ENCODE measurements at places on chromosomes 5 and 9. TPM values are rescaled to one million over a fixed set of nuclear protein-coding genes. Genes with fewer than 3 reads are reported as not detected.

DNA sequence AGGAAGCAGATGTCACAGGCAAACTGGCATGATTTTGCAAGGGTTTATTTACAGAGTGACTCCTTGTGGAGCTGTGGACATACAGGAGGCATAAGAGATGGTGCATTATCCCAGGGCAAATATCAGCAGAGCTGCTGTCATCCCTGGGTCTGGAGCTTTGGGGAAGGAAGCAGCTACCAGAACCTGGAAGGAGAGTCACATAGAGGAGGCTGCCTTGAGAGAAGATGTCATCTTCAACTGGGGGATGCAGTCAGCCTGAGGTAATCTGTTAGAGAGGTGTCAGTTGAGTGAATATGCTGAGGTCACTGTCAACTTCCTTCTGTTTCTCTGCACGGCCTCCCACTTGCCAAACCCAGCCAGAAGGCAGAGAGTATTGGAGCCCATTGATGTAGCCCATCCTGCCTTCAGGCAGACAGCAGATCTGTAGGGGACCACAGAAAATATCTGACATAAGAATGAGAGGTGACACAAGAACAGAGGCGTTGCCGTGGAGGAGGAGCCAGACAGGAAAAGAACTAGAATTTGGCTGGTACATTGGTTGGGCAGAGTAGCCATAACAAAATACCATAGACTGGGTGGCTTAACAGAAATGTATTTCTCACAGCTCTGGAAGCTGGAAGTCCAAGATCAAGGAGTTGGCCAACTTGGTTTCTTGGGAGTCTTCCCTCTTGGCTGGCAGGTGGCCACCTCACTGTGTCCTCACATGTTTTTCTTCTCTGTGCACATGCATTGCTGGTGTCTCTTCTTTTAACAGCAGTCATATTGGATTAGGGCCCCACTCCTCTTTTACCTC, 102.8 kb downstream of the SNX18 start:
- no peaks in the 10 kb centered on the region for H3K36me3 ChIP-seq
- H3K4me3 ChIP-seq: no peak overlapping the region
- no peak overlapping the region for H3K27ac ChIP-seq
- no peaks in the 10 kb centered on the region for H3K27me3 ChIP-seq
- peaks cover 18% of the 10 kb centered on the region for H3K4me1 ChIP-seq

DNA sequence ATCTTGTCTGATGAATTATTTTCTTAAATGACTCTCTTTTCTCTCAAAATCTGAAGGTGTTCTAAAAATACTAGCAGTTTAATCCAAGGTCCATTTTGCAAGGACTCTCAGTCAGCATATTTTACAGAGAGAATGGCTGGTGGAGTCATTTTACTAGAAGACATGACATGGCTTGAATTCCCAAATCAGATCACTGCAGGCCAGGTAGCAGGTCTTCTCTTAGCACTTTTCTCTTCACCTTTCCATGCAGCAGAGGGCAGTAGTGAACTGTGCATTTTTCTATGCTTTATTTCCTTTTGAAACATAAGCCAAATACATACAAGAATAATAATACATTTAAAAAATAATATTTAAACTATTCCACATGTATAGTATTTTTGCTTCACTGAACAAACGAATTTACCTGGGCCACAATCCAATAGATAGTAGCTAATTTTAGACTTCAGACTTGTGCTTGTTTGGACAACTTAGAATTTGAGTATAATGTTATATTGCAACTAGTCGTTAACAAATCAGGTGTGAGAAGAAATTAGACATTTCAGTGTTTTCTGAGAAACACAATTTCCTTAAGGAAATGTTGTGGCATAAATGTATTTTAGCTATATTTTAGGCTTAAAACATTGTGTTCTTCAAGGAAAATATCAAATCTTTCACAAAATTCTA, 289.4 kb upstream of the DAB2 start:
- H3K36me3 ChIP-seq: no peaks in the 10 kb centered on the region
- peak; percentile 55 for DNase-seq
- H3K27ac ChIP-seq: no peak overlapping the region

DNA sequence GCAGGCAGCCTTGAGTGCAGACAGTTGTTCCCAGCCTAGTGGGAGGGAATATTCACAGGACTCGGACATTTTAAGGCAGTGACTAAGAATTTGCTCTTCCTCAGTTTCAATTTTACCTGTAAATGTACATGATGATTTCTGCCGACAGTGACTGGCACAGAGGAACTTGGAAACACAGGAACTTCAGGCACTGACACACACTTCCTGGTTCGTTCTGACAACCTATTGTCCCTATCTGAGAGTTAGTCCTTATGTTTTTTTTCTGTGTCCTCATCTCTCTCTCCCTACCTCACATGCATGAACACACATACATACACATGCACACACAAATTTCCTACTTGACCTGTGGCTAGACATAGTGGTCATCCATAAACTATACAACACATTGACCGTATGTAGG, 89.4 kb upstream of the CD180 start:
- H3K4me3 ChIP-seq: no peak overlapping the region
- H3K36me3 ChIP-seq: no peaks in the 10 kb centered on the region
- peaks cover 5% of the 10 kb centered on the region for H3K4me1 ChIP-seq

DNA sequence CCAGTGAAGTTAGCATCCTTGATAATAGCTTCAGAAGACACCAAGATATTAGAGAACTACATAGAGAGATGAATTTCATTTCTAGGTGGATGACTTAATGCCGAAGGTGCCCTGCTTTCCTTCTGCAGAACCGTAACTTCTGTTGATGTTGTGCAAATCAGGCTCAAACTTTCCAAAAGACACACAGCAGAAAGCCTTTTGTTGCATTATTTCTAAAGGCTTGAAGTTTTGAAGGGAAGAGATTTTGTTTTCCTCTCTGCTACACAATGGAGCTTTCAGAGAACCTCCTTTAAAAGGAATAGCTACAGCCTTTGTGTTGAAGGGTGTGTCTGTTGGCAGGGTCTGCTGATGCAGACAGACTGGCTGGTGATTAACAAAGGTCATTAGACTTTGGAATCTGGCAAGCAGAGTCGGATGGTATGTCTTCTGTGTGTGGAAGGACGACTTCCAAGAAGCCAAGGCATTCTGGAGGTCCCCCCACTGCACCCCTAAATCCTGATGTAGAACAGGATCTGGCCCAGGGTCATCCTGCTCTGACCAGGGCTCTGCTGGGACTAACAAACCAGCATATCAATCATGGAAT, 57.8 kb downstream of the ZNF462 start:
- H3K27me3 ChIP-seq: no peaks in the 10 kb centered on the region
- H3K4me1 ChIP-seq: no peaks in the 10 kb centered on the region
- H3K27ac ChIP-seq: no peak overlapping the region
- H3K4me3 ChIP-seq: no peak overlapping the region
- H3K36me3 ChIP-seq: no peaks in the 10 kb centered on the region
- no peak for DNase-seq

The SLC27A4 gene
- 12.9 TPM for total RNA-seq

All from B cell (primary cell).